PC-9 (cell line): ENCODE measurements at places on chromosomes 2 and 18.

DNA sequence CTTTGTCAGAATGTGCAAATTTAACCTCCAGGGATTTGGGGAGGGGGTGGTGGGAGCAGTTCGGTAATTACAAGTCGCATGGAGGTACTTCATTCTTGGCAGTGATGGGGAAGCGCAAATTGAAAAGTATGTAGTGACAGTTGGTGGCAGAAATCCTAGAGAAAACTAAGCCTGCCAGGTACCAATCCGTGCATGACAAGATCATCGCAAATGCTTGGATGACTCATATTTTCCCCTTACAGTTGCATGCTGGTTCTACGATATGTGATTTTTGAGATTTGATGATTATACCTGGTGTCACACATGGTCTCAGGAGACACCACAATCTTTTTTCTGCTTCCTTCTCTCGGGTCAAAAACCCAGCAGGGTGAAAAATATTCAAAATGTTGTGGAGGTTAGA, 479.7 kb upstream of the ID2 start:
- DNase-seq: no peak

DNA sequence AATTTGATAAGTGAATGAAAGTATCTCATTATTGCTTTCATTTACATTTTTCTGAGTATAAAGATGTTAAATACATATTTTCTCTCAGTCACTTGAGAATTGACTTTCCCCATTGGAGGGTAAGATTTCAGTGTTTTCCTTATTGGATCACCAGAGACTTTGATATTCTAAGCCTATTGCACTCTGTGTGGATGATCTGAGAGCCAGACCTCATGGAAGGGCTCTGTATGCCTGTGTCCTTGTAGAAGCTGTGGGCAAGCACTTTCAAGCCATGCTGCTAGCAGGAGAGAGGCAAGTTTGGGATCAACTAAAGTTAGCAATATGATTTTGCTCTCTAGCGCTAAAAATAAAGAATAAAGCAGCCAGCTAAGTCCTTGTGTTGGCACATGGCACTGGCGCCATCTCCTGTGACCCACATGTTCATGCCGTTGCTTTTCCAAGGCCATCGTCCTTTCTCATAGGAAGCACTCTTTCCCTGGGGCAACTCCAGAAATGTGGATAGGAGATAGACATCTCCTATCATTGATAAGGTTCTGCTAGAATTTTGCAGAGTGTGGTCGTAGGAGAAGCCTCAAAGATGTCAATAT, 72.6 kb downstream of the AOX1 start:
- DNase-seq: no peak

- no peak for DNase-seq
These were observed 5.6 kb downstream of the TANK start for GRCh38 chr2:161165811-161166210.

DNA sequence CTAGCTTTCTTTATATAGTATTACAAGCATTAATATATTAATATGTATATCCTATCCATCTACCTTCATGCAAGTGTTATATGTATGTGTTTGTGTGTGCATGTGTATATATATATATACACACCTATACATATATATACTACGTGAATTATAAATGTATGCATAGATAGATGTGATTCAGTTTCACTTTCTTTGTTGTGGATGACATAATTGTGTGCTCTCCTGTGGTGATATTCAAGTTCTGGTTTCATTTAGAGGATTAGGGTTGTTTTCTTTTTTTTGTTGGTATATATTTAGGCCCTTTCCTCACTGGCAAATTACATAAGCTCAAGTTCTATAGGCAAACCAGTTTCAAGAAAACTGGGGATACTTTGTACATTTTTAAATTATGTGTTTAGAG, 225.7 kb upstream of the FANCL start:
- no peak for DNase-seq

- DNase-seq: no peak
These were observed 33.0 kb downstream of the SP140L start for GRCh38 chr2:230360028-230360427.

DNA sequence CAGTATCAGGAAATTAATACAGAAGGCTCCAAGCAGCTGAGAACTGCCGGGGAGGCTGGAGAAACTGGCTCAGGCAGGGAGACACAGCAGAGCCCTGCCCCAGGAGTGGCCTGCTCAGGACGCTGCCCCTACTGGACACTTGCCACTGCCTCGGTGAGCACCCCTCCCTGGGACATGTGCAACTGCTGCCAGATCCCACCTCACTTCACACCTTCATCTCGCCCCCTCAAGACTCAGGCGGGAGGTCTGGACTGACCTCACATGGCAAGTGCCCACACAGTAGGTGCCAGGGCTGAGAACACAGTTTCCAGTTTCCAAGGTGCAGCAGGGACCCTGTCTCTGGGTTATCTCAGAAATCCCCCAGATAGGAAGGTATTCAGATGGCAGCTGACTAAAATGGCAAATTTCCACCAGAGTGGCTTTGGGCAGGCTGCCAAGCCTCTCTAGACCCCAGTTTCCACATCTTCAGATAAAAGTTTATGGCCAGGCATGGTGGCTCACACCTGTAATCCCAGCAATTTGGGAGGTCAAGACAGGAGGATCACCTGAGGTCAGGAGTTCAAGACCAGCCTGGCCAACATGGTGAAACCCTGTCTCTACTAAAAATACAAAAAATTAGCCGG, 33.7 kb upstream of the LBH start:
- DNase-seq: no peak

GRCh38 chr2:240107477-240107796, 28.7 kb downstream of the COPS9 start:
- DNase-seq: no peak

- no peak for DNase-seq
These were observed 177.5 kb downstream of the KCNJ3 start for GRCh38 chr2:154875999-154876398.

- peak; percentile 4 for DNase-seq
These were observed 82.2 kb downstream of the PLB1 start for GRCh38 chr2:28577791-28578680.

- DNase-seq: no peak
These were observed 9.5 kb downstream of the SMYD1 start for GRCh38 chr2:88077080-88077479.

DNA sequence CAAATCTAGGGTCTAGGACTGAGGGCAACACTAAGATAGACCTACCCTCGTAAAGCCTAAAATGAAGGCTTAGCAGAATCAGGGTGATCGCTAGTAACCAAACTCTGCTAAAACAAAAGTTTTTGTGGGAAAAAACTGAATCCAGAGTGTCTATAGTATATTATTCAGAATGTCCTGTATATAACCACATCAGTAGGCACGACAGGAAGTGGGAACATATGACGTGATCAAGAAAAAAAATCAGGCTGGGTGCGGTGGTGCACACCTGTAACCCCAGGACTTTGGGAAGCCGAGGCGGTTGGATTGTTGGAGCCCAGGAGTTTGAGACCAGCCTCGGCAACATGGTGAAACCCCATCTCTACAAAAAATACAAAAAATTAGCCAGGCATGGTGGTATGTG, 106.1 kb downstream of the UGGT1 start:
- DNase-seq: no peak

- peak; percentile 74 for DNase-seq
These were observed 3.7 kb downstream of the SIGLEC15 start for GRCh38 chr18:45828917-45829811.

DNA sequence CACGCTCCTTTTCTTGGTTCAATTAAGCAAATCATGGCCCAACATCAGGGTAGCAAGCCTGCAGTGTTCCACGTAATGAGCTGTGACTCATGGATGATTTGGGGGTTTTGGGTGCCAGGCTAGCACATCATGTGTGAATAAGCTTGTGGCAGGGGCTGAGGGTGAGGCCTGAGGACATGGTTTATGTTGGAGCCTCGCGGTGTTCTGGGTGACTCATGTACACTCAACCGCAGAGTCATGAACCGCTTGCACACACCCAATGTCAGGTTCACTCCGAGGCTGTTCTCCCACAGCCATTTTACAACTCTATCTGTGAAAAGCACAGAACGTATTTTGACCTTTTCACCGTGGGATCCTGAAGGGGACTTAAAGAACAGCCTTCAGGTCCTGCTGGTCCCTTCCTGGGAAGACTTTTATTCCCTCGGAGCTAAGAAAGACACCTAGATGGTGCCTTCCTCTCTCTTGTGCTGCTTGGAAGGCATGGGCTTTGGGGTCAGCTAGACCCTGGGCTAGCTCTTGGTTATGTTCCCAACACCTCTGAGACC, 139.9 kb upstream of the ZEB2 start:
- DNase-seq: peak; percentile 72

GRCh38 chr2:45134014-45134413, 124.8 kb upstream of the SIX2 start:
- no peak for DNase-seq

- no peak for DNase-seq
These were observed 335 bp downstream of the TRAK2 start for GRCh38 chr2:201450954-201451291.

DNA sequence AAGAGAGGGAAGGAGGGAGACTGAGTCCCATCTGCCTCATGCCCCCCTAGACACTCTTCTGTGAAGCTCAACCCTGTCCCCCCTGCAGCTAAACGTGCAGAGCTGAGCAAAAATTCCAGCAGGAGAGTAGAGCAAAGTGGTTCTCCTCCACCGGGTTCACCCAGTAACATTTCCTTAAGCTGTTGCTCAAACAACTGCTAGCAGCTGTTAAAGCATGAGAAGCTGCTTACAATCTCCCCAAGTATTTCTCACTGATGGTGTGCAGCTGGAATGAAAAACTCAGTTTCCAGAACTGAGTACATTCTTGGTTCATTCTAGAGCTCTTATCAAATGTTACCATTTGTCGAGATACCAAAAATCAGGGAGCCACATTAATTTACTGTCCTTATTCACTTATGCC, 92.3 kb downstream of the STK39 start:
- no peak for DNase-seq

- DNase-seq: no peak
These were observed 158.0 kb upstream of the ALKAL2 start for GRCh38 chr2:445896-446295.

DNA sequence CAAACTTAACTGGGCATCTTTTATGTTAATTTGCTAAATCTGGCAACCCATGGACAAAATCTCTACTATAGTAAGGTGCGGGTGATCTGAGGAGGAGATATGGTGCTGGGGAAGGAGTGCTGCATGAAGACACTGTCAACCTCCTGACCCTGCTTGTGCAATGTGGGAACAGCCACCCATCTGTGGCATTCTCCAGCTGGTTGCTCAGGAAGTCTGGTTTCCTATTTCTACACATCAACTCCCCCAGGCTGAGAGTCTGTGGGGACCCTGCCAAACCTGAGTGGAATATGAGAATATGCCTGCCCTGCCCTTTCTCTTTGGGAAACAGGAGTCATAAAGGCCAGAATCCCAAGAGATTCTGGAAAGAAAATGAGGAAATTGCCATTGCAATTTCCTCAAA, 60.1 kb upstream of the PAX3 start:
- no peak for DNase-seq

DNA sequence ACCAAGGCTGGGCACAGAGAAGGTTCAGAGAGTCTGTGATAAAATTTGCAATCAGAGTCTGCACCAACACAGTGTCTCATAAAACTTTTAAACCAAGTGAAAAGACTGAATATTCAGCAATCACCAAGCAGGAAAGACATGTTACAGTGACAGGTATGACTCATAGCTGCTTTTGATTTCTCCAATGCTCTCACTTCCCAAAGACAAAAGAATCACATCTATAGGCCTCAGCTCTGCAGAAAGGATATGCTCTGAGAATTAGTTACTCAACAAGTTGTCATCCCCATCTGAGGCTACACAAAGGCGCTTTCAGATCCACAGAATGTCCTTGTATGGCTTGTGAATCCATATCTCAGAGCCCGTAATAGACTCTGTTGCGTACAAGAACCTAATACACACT, 92.5 kb downstream of the KCNF1 start:
- DNase-seq: no peak

- DNase-seq: peak; percentile 57
These were observed at the start of gene DUSP2 for GRCh38 chr2:96145036-96145847. Gene DUSP2, minus strand, starts transcription at chr2:96145440. Its CDS starts 86 bp downstream, at chr2:96145354.

DNA sequence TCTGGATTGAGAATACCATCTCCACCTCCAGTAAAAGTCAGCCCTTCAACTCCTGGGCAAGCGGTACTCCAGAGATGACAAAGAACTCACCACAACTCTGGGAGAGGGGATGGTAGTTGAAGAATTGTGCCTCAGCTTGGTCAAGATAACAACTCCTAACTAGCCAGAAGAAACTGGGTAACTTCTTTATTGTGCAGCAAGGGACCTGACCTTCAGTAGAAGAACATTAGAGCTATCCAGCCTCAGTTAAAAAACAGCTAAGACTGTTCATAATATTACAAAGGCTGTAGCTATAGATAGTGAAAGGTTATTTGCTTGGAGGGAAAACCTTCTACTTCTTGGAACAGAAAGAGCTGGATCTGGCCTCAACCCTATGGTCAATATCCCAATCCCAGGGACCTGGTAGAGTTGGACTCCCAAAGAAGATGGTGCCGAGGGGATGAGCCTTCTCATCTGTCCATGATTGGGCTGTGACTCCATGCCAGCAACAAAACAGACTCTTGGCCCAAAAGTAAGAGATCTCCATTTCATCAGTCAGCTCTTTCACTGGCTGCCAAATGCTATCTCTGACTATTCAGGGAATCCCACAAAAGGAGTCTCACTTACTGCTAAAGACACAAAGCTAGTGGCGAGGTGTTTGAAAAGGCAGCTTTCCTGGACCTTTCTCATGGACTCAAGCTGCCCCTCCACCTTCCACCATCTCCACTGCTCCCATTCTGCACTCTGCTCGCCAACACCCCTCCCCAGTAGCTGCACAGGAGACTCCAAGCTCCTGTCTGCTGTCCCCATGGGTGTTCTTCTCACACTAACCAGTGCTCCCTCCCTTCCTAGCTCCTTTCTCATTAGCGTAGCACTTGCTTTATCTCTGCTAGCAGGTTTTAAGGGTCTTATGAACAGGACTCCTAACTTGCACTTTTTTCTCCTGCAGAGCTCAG, 145.8 kb downstream of the CAPN13 start:
- DNase-seq: peak; percentile 43

DNA sequence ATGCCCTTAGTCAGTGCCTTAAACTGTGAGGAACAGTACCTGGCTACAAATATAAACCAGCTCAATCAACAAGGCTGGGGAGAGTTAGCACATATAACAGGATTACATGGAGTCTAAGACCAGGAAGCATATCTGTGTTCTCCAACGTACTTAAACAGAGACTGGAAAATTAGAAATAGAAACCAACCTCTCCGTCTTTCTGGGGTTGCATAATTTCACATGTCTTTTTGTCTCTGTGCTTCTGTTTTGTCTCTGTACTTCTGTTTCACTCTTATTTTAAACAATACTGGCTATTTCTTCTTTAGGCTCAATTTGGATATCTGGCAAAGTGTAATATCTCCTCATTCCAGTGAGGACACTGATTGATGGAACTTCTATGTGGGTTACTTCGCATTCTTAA, 749.0 kb upstream of the ZEB2 start:
- DNase-seq: no peak
